ENCODE measurements at places on chromosomes 11 and 22. TPM values are rescaled to one million over a fixed set of nuclear protein-coding genes. Genes with fewer than 3 reads are reported as not detected.

The CALCA gene
- polyA plus RNA-seq = not detected

DNA sequence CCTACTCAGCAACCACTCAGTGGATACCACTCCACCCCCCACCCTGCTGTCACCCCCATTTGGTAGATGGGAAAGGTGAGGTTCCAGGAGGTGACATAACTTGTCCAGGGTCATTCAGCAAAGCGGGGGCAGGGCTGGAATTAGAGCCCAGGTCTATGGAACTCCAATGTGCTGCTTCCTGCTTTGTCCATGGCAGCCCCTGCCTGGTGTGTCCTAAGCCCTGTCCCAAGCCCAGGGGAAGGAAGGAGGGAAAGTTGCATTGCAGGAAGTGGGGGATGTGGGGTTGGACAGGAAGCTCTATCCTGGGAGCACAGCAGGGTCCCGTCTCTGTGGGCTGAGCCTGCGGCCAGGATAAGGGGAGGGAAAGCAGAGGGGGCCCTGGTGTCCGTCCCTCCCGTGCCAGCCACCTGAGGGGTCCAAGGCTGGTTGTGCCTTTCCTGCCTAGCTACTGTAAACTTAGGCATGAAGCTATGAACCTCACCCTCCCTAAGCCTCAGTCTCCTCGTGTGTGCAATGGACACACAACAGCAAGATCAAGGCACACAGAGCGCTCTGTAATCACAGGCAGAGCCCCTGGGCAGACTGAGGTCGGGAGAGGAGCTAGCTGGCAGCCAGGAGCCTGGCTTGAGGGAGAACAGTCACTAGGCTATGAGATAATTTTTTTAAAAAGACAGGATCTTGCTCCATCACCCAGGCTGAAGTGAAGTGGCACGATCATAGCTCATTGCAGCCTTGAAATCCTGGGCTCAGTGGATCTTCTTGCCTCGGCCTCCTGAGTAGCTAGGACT lies 12.9 kb downstream of the GAL3ST1 start:
- no peak for DNase-seq

DNA sequence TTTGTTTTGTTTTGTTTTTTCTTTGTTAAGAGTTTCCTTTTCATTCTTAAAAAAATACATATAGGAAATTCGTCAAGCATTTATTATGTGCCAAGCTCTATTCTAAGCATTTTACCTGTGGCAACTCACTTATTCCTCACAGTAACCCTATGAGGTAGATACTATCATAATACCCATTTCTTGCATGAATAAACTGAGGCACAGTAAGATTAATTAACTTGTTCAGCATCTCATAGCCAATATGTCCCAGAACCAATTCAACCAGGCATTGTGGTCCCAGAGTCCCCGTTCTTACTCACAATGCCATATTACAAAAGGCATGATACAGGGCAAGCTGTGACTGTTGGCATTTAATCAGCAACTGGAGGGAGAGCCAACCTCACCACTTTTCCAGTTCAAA lies 83.7 kb downstream of the RAB30 start:
- DNase-seq = no peak

DNA sequence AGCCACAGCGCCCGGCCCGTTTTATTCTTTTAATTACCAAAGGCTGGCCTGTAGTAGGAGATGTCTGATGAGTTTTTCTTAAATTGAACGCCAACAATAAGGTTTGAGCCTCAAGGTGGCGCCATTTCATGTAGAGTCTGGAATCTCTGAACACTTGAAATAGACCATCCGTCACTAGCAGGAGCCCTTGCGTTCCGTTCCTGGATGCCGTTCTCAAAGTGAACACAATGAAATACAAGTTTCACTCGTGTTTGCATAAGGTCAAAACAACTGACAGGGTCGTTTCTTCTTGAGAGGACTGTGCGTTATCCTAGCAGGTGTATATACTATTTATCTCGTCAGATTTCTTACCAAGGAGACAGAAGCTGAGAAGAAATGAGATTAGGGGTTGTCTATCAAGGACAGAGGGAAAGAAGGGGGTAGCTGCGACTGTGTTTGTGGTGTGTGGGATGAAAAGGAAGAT lies 18.7 kb upstream of the SCGB1D1 start:
- peak; percentile 13 for DNase-seq

The MMP10 gene
- 0.29 TPM for polyA plus RNA-seq

The YPEL4 gene
- 0.26 TPM for polyA plus RNA-seq

All from BJ (cell line).